ENCODE measurements at places on chromosomes 6 and 20.

- DNase-seq, result no peak
Measured at GRCh38 chr6:64672131-64672530, 1034.9 kb downstream of the EYS start.

GRCh38 chr20:36181934-36182603 is 27.5 kb downstream of the EPB41L1 start:
- no peak for DNase-seq

- no peak for DNase-seq
Measured at GRCh38 chr6:75219263-75219662, 13.4 kb upstream of the COL12A1 start.

- DNase-seq, result no peak
Measured at GRCh38 chr20:9211016-9211760, 142.3 kb downstream of the PLCB4 start.

GRCh38 chr6:154360476-154360875 is 3.9 kb upstream of the IPCEF1 start:
- DNase-seq, result no peak

DNA sequence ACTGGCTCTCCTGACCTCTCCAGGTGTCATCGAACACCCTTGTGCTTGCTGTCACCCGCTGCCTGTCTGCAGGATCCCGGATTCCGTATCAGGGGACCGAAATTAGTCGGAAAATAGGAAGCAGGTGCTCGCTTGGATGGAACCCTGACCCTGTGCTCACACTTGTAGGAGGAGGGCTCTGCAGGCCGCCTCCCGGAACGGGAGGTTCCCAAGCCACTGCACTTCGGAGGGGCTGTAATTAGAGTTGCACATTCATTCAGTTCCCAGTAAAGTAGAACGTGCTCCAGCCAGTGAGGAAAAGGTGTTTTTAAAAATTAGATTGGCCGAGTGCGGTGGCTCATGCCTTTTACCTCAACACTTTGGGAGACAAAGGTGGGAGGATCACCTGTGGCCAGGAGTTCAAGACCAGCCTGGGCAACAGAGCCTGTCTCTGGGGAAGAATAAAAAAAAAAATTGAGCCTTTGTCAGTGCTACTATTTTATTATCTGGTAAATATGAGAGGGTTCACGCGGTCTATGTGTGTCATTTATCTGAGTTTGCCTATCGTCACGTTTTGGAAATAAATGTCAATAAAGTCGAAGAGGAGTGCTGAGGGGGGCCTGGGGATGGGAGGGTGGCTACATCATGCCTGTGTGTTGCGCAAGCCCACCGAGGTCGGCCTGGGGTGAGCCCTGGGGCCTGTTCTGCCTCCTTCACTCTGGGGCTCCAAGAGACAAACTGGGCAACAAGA is 1.5 kb upstream of the GMEB2 start:
- DNase-seq, result peak; percentile 89

DNA sequence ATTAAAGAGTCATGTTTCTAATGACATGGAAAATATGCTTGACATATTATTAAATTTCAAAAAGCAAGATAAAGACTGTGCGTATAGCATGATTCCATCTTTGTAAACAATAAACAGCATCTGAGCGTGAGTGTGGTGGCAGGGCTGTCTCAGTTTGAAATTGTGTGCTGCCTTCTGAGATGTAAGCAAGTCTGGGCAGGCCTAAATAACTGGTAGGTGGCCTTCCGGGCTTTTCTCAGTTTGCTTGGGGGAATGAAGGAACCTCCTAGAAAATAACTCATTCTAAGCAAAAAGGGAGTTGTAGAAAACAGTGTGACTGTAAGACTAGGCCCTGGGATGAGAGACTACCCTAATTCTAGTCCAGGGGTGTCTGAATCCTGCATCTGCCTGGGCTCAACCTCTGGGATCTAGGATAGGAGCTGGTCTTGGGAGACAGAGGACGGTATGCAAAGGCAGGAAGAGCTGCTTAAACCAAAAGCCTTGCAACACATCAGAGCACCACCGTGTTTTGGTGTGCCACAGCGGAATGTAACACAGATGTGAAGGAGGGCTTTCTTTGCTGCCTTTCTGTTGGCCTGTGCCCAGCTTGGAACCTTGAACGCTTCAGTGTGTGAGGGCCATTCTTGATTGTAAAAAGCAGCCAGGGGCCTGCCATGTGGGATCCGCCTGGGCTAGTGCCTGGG is 63.5 kb upstream of the L3MBTL3 start:
- no peak for DNase-seq

- no peak for DNase-seq
Measured at GRCh38 chr6:120853489-120853888, 480.8 kb downstream of the TBC1D32 start.

DNA sequence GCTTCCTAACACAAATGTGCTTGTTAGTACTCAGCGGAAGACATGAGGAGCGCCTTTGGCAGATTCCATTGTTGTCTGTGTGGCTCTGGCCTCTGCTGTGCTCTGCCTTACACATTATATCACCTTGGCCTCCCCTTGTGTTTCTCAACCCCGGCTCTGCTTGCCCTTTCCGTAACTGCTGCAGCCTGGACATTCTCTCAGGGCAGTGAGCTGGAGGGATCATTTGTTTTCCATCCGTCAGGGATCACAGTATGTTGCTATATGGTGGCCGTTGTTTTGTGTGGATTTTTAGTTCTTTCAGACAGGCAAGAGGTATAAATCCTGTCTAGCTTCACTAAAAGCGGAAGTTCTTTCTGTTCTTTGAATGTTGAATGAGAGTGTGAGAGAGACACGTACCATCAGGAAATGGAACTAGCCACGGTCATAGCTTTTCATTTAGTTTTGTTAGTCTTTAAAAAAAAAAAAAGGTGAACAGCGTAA is 175.1 kb downstream of the JARID2 start:
- peak; percentile 76 for DNase-seq

GRCh38 chr6:25351485-25351884 is 72.3 kb downstream of the CARMIL1 start:
- DNase-seq, result no peak

DNA sequence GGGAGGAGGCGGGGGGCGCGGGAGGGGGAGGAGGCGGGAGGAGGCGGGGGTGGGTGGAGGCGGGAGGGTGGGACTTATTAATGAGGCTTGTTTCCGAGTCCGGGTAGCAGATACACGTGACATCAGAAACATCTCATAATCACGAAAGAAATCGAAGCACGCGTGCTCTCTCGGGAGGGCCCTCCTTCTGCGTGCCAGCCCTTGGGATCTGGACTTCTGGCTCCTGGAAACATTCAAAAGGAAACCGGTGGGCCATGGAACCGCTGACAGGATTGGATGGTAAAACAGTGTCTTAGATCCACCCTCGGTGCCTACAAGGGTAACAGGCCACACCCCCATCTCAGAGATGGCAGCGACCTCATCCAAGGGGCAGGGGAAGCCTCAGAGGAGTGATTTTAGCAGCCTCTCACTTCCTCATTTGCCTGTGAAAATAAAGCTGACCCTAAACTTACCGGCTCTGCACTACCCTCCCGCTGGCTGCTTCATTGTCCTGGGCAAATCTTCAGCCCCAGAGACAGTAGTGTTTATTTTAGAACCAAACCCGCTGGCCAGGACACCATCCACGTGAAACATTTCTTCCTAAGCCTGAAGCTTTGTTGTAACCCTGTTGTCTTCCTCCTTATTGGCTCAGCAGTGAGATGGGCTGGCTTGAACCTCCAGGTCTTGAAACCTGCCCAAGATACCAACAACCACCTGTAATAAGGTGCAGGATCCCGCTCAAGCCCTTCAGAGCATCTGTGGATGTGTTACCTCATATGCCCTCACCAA is 97.5 kb downstream of the PSMG4 start:
- peak; percentile 73 for DNase-seq

DNA sequence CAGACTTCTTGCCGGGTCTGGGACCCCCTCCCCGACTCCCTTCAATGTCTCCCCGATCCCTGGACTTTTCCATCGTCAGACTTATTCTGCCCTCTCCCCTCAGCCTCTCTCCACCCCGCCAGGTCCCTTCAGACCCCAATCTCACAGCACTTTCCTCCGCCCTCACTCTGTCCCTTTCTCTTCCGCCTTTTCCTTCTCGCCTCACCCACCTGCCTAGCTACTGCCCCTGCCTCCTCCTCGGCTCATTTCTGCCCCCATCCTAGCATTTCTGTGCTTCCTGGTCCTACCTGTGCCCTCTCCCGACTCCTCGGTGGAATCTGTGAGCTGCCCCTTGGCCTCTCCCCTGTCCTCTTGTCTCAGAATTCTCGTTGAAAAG is 616 bp downstream of the CHMP4B start:
- peak; percentile 41 for DNase-seq

- no peak for DNase-seq
Measured at GRCh38 chr6:98627129-98627775, 207.1 kb upstream of the POU3F2 start.

GRCh38 chr6:166615059-166615770 is 11.8 kb downstream of the RPS6KA2 start:
- no peak for DNase-seq

- DNase-seq, result no peak
Measured at GRCh38 chr6:21219856-21220255, 373.7 kb upstream of the SOX4 start.

GRCh38 chr20:47054945-47055344 is 160.3 kb downstream of the EYA2 start:
- DNase-seq, result peak; percentile 3

- DNase-seq, result no peak
Measured at GRCh38 chr6:157235600-157236039, 87.7 kb downstream of the TMEM242 start.

- no peak for DNase-seq
Measured at GRCh38 chr6:109315341-109316110, 66.7 kb downstream of the CD164 start.

DNA sequence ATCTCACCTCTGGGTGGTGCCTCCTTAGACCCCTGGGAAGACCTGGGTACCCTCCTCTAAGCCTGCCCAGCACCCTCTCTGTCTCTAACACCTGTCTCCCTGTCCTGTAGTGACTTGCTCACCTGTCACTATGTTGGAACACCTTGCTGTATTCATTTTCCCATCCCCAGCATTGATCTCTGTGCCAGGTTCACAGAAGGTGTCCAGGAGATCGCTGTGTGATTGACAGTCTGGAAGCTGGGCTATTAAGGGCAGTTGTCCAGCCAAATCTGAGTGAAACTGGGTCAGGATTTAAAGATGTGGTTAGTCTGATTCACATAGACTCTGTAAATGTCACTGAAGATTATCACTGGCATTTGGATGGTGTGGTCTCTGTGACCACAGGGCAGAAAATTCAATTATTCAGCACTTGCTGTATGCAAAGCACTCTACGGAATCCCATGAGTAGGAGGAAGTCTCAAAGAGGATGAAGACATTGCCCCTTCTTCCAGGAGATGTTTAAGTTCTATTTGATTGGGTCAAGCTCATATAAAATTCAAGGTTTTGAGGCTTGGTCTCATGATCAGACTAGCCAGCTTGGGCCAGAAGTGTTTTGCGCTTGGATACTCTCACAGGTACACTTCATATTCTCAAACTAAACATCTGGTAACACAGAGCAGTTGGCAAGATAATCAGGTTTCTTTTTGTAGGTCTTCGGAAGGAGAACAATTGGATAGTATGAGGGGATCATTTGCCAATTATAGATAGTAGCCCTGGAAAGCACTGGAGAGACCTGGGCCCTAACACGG is 57.8 kb upstream of the TAGAP start:
- no peak for DNase-seq

DNA sequence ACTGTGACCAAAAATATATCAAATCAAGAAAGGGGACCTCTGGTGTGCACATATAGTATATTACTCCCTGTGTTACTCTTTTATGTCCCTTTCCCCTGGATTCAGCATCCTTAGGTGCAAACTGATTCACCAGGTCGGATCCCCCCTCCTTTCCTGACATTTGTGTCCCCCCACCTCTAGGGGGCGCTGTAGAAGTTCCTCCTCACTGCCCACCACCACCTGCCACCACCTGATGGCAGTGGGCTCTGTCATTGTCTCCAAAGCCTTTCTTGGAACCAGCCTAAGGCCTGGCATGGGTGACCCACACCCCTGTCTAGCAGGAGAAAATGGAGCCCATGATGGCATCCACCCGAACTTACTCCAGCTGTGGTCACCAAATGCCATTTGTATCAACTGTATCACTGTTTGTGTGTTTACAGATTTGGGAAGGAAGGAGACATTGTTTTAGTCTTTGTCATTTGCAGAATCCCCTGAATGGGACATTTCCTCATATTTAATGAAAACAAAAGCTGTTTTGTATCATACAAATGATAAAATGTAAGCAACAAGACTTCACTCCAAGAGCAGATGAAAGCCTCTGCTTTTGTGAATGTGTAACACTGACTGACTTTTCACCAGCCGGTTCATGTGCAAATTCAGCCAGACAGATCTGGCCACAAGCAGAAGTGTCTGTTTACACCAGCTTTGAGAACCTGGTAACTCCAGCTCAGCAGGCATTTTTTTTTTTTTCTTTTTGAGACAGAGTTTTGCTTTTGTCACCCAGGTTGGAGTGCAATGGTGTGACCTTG is 66.2 kb downstream of the ARMC2 start:
- DNase-seq, result peak; percentile 37

DNA sequence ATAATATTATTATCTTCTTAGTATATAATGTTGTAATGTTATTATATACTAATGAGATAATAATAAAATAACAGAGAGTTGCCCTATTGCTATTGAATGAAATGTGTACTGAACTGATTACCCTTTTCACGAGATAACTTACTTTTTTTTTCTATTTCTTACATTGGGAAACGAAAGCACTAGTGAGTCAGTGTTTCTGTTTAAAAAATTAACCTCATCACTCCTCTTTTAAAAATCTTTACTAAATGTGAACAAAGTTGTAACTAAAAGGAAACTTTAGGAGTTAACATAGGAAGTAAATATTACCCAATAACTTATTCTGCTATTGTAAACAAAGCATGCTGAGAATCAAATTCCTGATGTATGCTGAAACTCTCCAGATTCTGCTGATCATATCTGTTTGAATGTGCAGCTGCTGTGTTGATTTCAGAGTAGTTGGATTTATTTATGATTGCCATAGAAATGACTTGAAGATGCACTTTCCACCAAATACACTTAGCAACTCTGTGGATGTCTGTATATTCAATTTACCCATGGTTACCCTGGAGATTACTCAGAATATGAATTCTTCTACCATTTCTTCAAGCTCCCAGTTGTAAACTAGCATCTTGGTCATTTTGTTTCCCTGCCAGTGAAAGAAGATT is 523.4 kb downstream of the TENT5A start:
- no peak for DNase-seq

DNA sequence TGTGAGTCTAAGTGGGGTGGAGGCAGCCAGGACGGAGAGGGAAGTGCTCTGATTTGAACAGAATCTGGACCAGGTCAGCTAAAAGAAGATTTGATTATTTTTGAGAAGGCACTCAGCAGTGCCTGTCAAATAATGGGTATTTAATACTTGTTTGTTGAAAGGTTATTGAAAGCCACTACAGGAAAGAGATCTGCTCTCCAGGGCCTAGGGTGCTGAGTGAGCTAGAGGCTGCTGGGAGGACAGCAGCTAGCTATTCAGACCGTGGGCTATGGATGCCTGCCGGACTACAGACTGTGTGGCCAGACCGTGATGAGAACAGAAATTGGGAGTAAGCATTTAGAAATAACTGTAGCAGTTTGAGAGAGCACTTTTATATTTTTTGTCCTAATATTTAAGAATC is 8.8 kb downstream of the SLC35F1 start:
- DNase-seq, result no peak

GRCh38 chr6:37783025-37783855 is 36.3 kb upstream of the ZFAND3 start:
- DNase-seq, result no peak

- DNase-seq, result no peak
Measured at GRCh38 chr6:41578217-41579087, 32.3 kb downstream of the FOXP4 start.
